HepG2 (cell line): ENCODE measurements at places on chromosomes 13 and 19.

- DNase-seq: no peak
These were observed 9.1 kb downstream of the SPACA6 start for GRCh38 chr19:51702103-51702824.

- no peak for DNase-seq
These were observed 27.6 kb downstream of the CAPS start for GRCh38 chr19:5941673-5942072.

DNA sequence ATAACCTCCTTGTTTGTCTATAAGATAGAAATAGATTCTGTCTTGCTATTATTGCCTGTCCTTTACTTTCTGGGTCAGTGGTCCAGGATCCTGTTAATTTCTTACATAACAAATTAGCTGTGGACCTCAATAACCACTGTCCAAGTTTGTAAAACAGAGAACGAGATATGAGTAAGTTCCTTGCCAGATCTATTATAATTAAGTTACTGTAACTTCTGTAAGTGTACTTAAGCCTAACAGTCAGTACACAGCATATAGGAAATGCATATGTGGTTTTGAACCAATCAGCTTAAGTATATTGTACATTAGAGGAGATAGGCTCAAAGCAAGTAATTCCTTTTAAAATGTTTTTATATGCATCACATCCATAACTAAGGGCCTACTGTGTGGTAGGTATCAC, 34.9 kb downstream of the HTR2A start:
- no peak for DNase-seq

DNA sequence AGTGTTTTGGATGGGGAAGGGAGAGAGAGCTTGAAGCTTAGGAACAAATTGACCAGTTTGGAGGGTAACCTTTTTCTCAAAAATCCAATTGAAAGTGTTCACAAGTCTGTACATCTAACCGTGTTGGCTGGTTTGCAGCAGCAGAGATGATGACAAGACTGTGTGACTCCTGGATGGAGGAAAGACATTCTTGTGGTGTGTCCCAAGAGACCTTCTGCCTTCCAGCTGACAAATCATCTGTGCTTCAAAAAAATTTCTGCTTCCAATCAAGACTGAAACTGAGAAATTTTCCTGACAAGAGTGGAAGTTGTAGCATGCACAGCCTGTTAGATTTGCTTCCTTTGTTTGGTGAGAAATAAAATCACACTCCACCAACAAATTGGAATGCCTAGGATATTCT, 56.2 kb downstream of the LACC1 start:
- no peak for DNase-seq

DNA sequence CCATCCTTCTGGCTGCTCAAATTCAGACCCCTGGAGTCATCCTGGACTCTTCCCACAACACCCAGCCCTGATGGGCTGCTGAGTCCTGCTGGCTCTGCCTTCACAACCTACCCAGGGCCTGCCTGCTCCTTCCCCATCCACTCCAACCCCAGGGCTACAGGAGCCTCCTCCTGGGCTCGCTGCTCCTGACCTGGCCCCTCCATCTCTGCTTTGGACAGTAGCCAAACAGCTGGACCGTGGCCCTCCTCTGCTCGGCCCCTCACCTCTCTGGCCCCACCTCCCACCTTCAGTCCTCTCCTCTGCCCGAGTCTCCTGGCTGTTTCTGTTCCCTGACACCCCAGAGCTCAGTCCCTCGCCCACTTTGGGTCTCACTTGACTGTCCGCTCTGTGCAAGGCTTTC, 66.7 kb downstream of the CEBPG start:
- no peak for DNase-seq

GRCh38 chr19:29663861-29664752, 1.2 kb upstream of the PLEKHF1 start:
- no peak for DNase-seq

GRCh38 chr13:55497486-55497885, 1643.2 kb upstream of the PRR20A start:
- no peak for DNase-seq

GRCh38 chr19:49430172-49430677, 5.0 kb downstream of the GFY start:
- no peak for DNase-seq

GRCh38 chr13:75181906-75182305, 300.1 kb downstream of the TBC1D4 start:
- DNase-seq: no peak

DNA sequence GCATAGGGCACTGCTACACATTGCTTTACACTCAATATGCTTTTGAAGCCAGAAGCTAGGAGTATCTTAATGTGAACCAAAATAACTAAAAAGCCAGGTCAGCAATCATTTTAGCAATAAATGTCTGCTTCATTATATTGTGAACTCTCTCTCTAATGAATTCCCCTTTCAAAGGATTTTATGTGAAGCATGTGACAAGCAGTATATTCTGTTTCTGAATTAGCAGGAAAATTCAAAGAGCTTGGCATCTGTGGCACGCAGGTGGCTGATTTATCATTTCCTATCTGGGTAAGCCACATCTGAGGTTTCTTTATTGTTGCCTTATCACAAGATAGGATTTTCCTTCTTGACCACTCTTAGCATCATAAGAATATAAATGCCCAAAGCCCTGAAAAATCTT, 56.8 kb upstream of the KLF12 start:
- no peak for DNase-seq

GRCh38 chr19:7850945-7851622, 21.1 kb downstream of the EVI5L start:
- no peak for DNase-seq

GRCh38 chr19:56139847-56140582, 1.1 kb upstream of the ZNF444 start:
- no peak for DNase-seq

GRCh38 chr13:80341101-80341755, at the start of gene SPRY2:
TSS of gene SPRY2 (minus strand) at chr13:80341126. CDS start at chr13:80337705, 3,421 bp downstream.
- peak; percentile 94 for DNase-seq

GRCh38 chr19:50312967-50313811, 16.0 kb downstream of the KCNC3 start:
- no peak for DNase-seq

DNA sequence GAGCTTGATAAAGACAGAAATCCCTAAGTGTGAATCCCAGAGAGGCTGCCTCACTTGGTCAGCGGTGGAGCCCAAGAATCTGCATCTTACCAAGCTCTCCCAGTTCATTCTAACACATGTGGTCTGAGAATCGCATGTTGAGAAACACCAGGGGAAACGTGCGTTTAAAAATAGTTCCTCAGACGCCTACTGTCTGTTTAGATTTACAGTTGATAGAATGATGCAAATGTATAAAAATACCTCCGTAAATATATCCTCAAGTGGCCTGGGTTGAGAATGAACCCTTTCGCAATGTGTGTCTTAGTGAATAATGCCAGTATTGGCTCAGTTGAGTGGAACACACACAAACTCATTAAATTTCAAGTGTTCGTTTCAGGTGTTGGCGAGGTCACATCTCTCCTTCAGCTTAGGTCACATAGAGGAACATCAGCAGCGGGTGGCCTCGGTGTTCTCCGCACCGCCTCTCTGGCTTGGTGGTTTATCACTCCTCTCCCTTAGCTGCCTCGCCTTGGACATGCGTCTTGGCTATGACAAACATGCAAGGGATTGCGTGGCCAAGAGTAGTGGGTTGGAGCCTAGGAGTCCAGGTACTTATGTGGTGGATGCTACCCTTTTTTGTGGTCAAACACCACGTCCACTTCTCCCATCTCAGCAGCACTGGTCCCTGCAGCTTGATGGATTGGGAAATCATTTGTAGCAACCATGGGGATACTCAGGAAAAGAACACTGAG, 117.6 kb upstream of the SPATA13 start:
- no peak for DNase-seq

GRCh38 chr19:29741776-29742175, 26.7 kb upstream of the C19orf12 start:
- no peak for DNase-seq

DNA sequence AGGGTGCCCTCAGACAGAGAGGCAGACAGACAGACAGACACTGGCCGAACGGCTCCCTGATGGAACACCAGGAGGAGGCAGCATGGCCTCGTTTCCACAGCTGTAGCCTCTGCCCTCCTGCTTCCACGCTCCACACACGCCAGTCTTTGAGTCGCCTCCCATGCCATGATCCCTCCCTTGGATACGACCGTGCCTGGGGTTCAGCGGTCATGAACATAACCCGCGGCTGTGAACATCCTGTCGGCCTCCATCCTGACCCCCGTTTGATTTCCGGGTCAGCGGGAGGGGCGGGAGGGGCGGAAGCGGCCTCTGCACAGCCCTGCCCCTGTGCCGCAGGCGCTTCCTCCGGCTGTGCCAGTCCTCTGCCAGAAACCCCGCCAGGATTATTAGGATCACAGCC, 23.4 kb downstream of the GP6 start:
- DNase-seq: no peak

- no peak for DNase-seq
These were observed 386 bp downstream of the VAV1 start for GRCh38 chr19:6772866-6773322.

DNA sequence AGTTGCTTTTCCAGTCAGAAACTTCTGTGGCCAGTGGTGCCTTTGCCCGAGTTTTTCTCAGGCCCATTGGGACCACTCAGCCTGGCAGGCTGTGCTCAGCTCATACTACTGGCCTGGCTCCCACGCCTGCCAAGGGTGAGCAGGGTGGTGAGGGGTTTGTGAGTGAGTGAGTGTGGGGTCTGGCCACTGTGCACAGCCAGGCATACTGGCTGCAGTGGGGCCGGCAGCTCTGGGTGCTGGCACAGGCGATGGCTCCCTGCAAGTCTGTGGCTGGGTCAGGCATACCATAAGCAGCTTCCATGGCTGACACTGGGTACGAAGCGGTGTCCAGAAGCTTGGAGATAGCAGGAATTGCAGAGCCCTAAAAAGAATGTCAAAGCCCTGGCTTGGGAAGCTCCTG, 161.0 kb downstream of the SLITRK6 start:
- DNase-seq: no peak

DNA sequence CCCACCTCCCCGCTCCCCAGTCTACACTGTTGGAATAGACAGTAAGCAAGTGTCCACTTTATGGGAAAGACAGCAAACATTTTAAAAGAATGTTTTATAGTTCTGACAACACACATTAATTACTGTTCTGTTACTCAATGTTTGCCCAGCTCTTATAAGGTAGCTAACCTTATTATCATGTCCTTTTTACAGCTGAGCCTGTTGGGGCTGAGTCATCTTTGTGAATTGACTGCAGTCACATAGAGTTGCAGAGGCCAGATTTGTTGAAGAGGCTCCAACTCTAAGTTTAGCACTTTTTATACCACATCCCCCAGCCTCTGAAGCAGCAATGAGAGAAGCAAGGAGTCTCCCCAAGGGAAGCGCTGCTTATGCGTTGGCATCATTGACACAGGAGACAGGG, 76.2 kb downstream of the C13orf42 start:
- no peak for DNase-seq

- DNase-seq: no peak
These were observed 114.1 kb upstream of the SOX1 start for GRCh38 chr13:111952814-111953213.

DNA sequence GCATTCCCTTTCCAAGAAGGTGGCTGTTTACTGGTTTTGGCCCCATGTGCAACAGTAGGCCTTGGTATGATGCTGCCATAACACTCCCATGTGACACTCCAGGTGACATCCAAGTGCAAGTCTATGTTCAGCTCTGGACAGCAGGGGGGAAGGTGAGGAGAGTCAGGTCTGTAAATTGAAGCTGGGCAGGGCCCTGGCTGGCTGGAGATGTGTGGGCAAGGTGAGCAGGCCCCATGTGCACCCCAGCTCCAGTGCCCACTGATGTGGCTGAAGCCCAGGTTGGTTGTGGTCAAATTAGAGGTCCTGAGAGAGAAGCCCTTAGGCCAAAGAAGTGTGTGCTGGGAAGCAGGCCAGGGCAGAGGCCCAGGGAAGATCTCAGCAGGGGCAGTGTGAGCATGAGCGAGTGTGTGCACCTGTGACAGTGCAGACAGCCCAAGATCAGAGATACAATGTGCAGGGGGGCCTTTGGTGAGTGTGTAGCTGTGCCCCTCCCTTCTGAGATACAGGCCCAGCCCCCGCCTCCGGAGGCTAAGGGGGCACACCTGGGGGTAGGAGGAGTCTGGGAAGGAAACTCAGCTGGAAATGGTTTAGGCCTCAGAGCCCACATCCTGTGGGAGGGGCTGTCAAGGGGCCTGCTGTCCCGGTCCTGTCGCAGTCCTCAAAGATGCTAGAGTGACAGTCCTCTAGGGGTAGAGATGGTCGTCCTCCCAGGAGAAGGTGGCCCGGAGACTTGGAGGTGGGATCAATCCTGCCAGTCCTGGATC, 18.6 kb downstream of the DEDD2 start:
- DNase-seq: no peak

DNA sequence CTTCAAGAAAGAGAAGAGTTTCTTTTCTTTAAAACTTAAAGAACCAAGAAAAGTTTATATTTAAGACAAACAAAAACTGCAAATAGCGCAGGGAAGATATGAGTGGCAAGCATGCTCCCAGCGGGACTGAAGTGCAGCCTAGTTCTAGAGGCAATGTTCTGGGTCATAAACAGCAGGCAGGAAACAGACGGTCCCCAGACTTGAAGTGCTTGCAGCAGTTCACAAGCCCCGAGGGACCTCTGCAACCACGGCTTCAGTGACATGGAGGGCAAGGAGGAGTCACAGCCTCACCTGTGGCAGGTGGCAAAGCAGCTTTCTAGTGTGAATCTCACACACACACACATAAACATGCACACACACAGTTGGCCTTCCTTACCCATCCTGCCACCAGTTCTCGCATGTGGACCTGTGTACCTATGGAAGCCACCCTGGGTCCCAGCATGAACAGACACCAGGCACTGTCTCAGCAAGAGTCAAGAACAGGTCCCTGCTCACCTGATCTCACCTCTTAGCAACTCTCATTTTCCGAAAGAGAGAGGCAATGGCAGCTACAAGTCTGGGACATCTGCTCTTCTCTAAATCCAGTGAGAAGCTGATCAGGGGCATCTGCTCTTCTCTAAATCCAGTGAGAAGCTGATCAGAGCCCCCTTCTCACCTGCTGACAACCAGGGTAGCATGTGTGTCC, 162.0 kb downstream of the EFNB2 start:
- no peak for DNase-seq

DNA sequence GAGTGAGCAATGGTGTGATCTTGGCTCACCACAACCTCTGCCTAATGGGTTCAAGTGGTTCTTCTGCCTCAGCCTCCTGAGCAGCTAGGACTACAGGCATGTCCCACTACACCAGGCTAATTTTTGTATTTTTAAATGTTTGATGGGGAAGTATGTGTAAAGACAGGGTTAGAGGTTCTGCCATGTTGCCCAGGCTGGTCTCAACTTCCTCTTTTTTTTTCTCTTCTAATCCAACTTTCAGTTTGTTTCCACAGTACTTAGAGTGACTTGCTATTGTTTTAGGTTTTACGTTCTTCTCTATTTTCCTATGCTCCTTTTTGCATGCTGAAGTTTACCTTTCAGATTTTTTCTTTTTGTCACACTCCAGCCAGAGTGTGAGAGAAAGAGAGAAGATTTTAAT, 1433.0 kb downstream of the UQCRFS1 start:
- DNase-seq: no peak

DNA sequence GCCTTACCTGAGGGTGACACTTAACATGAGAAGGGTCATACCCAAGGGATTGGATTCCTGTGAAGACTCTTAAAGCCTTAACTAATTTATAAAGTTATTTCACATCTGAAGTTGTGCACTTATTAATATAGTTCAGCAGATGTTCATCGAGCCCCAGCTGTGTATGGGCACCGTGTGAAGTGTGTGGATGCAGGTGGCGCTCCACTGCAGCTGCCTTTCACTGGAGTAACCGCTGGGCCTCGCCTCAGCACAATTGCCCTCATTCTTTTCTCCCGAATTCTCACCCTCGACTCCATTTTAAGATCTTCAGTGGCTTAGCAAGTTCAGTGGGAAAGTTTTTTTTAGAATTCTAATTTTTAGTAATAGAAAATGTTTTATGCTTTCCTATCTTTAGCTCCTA, 66.2 kb downstream of the DPY19L3 start:
- no peak for DNase-seq

GRCh38 chr19:10143681-10144080, 24.0 kb upstream of the EIF3G start:
- DNase-seq: no peak
